ENCODE measurements at places on chromosomes 3 and 15.
A peak's percentile ranks its signal among the peaks of the same experiment; 100 is the strongest.

DNA sequence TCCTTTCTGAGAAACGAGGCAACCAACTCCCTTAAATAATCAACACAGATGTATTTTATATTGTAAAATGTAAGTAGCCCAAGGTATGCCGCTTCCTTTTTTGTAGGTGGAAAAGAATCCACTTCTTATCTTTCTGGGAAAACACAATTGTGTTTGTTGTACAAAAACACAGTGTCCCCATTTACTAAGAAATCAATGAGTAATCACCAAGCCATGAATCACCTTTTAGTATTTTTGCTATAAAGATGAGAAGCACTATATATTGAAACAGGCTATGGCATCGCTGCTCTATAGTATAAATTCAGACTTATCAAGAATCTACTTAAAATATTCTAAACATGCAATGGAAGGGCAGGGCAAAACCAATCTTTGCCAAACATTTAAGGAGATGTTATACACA is 104.0 kb downstream of the TNIK start:
- no peak overlapping the region for H3K27ac ChIP-seq
- no peaks in the 10 kb centered on the region for H3K27me3 ChIP-seq
- H3K4me1 ChIP-seq = no peaks in the 10 kb centered on the region
- no peaks in the 10 kb centered on the region for H3K36me3 ChIP-seq

DNA sequence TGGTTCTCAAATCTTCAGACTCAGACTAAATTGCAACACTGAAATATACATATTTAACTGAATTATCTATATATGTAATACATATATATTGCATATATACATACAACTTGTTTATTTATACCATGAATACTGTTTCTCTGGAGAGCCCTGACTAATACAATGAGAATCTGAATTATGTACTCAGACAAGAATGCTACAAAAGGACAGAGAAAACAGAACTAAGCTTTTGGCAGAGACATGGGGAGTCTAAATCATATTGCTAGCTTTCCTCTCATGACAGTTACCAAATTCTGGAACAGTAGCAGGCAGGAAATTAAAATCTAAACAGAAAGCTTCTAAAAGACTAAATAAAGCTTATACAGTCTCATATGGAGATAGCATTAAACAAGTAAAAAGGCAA is 142.4 kb upstream of the KCNMB2 start:
- no peaks in the 10 kb centered on the region for H3K4me1 ChIP-seq
- no peaks in the 10 kb centered on the region for H3K36me3 ChIP-seq
- DNase-seq = no peak
- H3K27ac ChIP-seq = no peak overlapping the region

- DNase-seq = no peak
- H3K27ac ChIP-seq = peak overlapping the region; percentile 78
- no peaks in the 10 kb centered on the region for H3K27me3 ChIP-seq
- H3K36me3 ChIP-seq = no peaks in the 10 kb centered on the region
- H3K4me3 ChIP-seq = no peak overlapping the region
- peaks cover 22% of the 10 kb centered on the region for H3K4me1 ChIP-seq
These were observed 229.2 kb upstream of the ST8SIA2 start for GRCh38 chr15:92164327-92165000.

DNA sequence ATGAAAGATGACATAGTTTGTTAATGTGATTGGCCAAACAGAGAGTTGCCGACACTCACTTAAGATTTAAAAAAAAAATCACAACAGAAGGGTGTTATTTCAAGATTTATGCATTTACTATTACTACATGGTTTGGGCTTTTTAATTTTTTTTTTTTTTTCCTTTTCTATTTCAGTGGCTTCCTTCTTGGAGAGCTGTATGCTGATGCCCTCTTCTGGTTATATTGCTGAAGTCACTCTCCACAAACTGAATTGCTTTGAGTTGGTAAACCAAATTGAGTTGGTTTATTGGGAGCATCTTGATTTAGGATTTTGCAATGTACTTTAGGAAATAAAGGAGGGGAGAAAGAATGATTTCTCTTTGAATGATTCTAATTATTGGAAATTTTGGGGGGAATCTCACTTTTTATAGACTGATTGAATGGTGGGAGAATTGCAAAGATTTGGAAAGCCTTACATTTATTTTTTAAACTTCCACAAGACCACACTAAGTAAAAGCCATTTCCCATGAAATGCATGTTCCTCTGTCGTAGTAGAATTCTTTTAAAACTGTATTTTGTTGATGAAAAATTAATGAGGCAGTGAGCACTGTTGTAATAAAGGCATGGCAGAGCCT is 186.6 kb upstream of the FEZF2 start:
- no peaks in the 10 kb centered on the region for H3K27me3 ChIP-seq
- no peaks in the 10 kb centered on the region for H3K36me3 ChIP-seq
- H3K27ac ChIP-seq = no peak overlapping the region
- no peak for DNase-seq

DNA sequence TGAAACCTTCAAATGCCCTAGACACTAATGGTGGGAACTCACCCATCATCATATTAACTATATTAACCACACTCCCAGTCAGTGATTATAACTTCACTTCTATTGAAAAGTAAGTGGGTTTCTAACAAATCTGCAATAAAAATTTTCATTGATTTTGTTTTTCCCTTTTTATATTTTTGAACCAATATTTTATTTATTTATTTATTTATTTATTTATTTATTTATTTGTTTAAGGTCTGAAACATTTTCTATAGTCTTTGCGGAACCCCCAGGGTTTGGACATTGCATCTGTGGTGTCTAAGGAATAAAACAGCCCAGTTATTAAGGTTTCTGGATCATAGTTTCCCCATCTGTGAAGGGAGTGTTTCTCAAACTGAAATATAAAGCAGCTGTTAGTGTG is 16.2 kb upstream of the PLCL2 start:
- no peak overlapping the region for H3K4me3 ChIP-seq
- DNase-seq = no peak
- H3K27ac ChIP-seq = no peak overlapping the region
- H3K36me3 ChIP-seq = no peaks in the 10 kb centered on the region
- H3K4me1 ChIP-seq = no peaks in the 10 kb centered on the region

DNA sequence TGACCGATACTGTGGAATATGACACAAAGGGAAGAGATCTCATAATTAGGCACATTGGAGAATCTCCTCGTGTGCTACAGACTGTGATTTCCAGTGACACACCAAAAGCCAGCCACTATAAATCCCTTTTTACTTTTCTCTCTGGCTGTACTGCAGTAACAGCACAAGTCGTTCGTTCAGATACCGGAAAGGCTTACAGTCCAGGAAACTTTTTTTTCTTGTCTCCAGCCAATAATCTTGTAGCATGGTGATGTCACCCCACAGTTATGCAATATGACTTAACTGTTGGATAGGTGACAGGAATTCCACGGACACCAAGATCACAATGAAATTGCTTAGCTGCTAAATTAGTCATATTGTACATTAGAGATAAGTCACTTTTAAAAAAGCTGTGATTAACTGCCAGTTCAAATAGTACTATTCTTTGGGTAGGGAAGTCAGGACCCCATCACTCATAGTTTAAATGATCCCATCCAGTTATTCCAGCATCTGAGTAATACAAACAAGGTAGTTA is 36.3 kb upstream of the TSC22D2 start:
- no peak overlapping the region for H3K4me3 ChIP-seq
- DNase-seq = no peak
- no peaks in the 10 kb centered on the region for H3K36me3 ChIP-seq
- H3K4me1 ChIP-seq = peaks cover 11% of the 10 kb centered on the region
- H3K27ac ChIP-seq = no peak overlapping the region
